ENCODE measurements at places on chromosomes 7 and 10.
A peak's percentile ranks its signal among the peaks of the same experiment; 100 is the strongest.

- DNase-seq = no peak
These were observed 89.0 kb upstream of the TCERG1L start for GRCh38 chr10:131400513-131400912.

DNA sequence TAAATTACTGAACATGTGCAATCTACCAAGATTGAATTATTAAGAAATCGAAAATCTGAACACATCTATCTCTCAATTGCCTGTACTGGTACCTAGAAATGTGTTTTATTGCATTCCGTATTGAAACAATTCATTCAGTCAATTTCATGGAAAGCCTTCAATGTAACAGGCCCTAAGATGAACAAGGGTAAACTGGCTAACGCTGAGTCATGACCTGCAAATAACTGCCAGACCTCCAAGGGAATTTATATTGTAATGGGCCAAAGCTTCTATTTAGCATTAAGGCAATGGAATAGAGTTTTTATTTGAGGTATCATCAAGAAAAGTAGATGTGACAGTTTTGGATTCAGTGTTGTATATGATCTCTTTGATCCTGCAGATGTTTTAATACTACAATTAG lies 49.9 kb upstream of the CD36 start:
- no peak for DNase-seq

DNA sequence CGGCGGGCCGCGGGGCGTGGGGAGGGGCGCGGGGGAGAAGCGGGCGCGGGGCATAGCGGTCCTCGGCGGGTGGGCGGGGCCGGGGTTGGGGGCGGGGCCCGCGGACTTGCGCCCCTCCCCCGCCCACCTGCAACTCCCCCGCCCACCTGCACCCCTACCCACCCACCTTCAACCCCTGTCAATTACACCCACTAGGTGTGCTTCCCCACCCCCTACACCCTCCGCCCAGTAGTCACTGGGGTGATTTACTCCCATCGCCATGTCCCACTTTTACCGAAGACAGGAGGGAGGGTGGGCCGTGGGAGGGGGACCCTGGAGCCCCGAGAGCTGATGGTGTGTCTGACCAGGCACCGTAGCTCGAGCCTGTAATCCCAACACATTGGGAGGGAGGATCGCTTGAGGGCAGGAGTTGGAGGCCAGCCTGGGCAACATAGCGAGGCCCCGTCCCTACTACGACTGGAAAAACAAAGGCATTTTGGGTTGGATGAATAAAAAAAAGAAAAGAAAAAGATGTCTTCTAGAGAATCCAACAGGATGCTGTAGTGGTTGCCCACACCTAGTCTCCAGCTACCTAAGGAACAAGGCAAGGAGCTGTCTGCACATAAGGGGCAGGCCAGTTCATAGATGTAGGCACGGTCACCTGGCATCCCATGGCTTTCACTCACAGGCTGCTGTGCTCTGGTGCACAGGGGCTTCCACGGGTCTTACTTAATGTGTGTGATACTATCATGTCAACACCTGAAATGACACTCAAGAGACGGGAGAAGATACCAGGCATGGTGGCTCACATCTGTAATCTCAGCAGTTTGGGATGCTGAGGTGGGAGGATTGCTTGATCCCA lies 761 bp downstream of the KCTD7 start:
- DNase-seq = no peak

GRCh38 chr7:67566101-67566500 lies 569.5 kb downstream of the TYW1 start:
- peak; percentile 47 for DNase-seq

GRCh38 chr10:89348481-89348880 lies 20.7 kb downstream of the IFIT3 start:
- DNase-seq = no peak

- no peak for DNase-seq
These were observed 37.6 kb downstream of the WBP1L start for GRCh38 chr10:102781090-102781920.

- no peak for DNase-seq
These were observed 123.4 kb upstream of the BTBD16 start for GRCh38 chr10:122147663-122148062.

GRCh38 chr10:47457826-47458225 lies 26.1 kb downstream of the ANXA8 start:
- DNase-seq = no peak

GRCh38 chr7:16891338-16891737 lies 9.6 kb upstream of the AGR3 start:
- peak; percentile 2 for DNase-seq

DNA sequence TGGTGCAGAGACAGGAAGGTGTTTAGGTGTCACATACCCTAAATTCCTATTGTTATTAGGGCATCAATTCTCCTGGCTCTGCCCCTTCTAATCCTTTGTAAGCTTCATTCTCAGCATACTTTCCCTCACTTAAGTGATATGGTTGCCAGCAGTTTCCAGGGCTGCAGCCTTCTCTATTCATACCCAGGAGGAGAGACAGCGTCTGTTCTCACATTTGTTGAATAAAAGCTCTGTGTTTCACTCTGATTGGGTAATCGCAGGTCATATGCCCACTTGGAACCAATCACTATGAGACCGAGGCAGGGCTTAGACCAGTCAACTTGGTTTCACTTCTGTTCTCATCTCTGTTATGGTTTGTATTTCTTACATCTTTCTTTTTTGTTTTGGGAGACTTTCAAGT lies 109.6 kb upstream of the MTPN start:
- peak; percentile 59 for DNase-seq

DNA sequence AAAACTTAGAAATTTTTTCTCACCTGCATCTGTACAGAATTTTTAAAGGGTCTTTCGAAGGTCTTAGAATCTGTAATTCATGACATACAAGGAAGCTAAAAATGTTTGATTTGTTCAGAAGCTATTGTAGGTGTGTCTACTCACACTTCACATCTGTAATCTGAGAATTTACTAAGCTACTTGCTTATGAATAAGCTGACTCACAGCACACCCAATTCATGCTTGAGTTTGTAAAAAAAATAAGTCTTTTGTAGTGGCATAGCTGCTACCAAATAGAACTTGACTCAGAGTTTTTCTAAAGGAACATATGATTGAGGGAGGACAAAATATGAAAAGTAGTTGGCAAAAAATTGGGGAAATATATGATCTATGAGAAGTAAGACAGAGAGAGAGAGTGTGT lies 12.7 kb upstream of the AGR2 start:
- DNase-seq = no peak

DNA sequence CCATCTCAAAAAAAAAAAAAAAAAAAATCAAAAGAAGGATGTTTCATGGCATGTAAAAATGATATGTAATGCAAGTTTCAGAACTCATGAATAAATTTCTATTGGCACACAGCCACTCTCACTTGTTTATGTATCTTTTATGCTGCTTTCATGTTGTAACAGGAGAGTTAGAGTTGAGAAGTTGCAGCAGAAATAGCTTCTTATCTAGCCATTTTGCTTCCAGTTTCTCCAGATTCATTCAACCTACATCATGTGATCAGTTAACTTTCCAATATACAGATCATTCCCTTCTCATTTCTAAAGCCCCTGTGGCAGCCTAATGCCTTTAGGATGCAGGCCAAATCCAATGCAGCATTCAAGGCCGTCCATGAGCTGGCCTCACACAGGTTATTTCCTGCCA lies 30.4 kb downstream of the ZNF786 start:
- no peak for DNase-seq

GRCh38 chr7:2185715-2186114 lies 47.0 kb downstream of the MAD1L1 start:
- DNase-seq = no peak

GRCh38 chr7:11456574-11456973 lies 375.4 kb downstream of the THSD7A start:
- DNase-seq = no peak

GRCh38 chr10:86716466-86716865 lies 40.0 kb upstream of the BMPR1A start:
- no peak for DNase-seq

GRCh38 chr10:44935201-44935965 lies 24.2 kb upstream of the RASSF4 start:
- peak; percentile 49 for DNase-seq

DNA sequence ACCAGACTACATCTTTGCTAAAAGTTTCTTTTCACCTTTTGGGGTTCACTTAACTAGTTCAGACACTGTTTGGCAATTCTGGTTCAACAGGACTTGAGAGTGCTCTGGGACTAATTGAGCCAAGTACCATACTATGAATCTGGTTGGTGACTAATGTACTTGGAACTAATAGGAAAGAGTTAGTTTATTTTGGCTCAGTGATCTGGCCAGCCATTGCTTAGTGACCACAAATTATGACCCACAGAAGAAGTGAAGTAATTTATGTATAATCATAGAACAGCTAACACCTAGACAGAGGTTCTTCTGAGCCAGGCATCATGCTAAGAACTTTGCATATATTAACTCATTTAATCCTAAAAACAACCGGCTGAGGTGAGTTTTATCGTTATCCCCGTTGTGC lies 126.5 kb upstream of the JCAD start:
- no peak for DNase-seq

- no peak for DNase-seq
These were observed 16.4 kb upstream of the ABCA13 start for GRCh38 chr7:48154792-48155413.

DNA sequence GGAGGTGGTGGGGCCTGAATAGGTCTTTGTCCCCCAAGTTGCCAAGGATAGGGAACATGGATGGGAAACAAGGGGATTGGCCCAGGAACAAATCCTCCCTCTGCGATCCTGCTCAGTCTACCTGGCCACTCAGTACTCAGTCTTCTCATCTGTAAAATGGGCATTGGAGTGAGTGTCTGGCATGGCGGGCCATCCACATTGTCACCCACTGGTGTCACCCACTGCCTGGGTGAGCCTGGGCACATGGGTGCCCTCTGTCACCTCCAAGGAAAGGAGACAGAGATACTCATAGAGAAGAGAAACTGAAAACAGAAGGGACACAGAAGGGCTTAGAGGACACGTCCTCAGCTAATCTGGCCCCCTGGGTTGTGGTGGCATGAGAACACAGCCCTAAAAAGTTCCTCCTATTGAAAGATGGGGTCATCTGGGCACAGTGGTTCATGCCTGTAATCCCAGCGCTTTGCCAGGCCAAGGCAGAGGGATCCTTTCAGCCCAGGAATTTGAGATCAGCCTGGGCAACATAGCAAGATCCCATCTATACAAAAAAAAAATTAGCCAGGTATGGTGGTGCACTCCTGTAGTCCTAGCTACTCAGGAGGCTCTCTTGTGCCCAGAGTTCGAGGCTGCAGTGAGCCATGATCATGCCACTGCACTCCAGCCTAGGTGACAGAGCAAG lies 12.5 kb upstream of the TNRC18 start:
- no peak for DNase-seq

- DNase-seq = peak; percentile 79
These were observed 78.4 kb downstream of the RNF216 start for GRCh38 chr7:5702876-5703571.

GRCh38 chr7:91226411-91226810 lies 37.8 kb upstream of the FZD1 start:
- DNase-seq = no peak

DNA sequence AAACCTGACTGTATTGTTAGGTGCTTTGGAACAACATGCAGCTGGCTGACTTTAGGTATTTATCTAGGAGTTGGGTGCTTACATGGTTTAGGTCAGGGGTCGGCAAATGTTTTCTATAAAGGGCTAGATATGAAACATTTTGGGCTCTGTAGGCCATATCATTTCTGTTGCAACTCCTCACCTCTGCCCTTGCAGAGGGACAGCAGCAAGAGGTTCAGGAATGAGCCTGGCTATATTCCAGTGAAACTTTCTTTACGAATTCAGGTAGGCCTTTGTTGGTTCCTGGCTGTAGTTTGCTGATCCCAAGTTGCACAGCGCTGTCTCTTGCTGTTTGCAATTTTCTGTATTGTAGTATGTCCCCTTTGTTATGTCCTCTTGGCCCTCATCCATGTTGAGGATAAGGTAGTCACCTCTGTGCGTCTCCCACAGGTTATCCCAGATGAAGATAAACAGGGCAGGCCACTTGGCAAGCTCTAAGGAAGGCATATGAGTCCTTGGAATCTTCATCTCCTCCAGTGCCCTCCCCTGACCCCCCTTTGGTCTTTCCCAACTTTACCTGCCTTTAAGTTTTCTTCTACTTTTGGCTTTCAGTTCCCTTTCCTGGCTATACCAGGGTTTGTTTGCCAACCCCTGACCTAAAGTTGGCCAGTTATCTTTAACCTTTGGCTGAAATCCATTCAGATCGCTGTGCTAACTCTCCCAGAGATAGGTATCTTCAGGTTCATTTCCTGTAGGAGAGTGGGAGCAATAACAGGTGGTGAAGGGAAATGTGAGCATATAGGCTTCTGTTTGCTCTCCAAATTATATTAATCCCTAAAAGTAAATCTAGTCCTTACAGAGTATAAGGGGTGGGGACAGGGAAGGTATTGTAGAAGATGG lies 36.1 kb downstream of the SGPL1 start:
- DNase-seq = no peak

- DNase-seq = no peak
These were observed 169.2 kb downstream of the SEMA3A start for GRCh38 chr7:84025332-84025927.

DNA sequence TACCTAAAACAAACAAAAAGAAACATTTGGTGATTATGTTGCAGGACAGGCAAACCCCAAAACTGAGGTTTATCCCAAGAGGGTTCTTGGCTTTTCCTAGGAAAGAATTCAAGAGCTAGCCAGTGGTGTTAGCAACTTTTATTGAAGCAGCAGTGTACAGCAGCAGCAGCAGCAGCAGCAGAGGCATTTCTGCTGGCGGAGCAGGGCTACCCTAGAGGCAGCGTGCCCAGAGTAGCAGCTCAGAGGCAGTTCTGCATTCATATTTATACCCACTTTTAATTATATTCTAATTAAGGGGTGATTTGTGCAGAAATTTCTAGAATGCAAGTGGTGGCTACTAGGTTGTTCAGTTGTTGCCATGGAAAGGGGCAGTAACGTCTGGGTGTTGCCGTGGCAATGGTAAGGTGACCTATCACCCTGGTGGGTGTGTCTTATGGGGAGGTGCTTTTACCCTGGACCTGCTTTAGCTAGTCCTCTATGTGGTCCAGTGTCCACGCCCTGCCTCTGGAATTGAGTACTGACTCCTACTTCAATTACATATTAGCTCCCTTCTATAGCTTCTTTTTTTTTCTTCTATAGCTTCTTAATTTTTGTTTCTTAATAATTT lies 53.9 kb downstream of the VCL start:
- no peak for DNase-seq

DNA sequence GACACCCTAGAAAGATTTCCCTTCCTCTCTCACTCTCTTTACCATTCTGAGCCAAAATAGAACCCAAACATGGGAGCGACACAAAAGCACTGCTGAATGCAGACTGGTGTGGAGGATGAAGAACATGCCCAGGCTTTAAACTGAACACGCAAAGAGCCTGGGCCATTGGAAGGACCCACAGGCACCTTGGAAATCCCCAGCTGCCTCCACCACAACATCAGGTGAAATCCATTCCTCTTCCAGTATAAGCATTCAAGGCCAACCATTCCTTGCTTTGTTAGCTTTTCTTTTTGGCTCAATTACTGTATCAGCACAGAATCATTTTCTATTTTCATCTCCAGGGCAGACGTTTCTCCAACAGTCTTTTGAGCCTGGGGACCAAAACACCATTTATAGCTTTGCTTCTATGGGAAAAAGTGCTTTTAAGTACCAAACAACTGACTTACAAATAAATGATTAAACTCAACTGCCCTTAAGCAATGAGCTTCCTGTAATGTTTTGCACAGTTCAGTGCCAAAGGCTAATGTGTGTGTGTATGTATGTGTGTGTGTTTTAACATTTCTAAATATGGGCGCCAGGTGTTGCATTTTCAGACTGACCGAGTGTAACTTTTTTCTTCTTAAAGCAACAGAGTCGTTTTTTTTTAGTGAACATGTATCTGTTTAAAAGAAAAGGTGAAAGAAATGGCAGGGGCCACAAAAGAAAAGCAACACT lies 16.2 kb upstream of the BLNK start:
- DNase-seq = no peak

GRCh38 chr7:31981874-31982390 lies 88.3 kb downstream of the PDE1C start:
- DNase-seq = no peak

GRCh38 chr10:100730725-100731406 lies 14.5 kb upstream of the PAX2 start:
- DNase-seq = no peak

Measured in occipital lobe (tissue), 3 donors.